Activated CD4-positive, alpha-beta memory T cell treated with anti-CD3 and anti-CD28 coated beads for 36 hours (primary cell): ENCODE measurements at places on chromosomes 7 and 10.
A peak's percentile ranks its signal among the peaks of the same experiment; 100 is the strongest.

GRCh38 chr10:29648983-29649268 is 14.2 kb upstream of the SVIL start:
- DNase-seq: no peak

GRCh38 chr7:26162431-26162830 is 10.4 kb downstream of the NFE2L3 start:
- DNase-seq: no peak

DNA sequence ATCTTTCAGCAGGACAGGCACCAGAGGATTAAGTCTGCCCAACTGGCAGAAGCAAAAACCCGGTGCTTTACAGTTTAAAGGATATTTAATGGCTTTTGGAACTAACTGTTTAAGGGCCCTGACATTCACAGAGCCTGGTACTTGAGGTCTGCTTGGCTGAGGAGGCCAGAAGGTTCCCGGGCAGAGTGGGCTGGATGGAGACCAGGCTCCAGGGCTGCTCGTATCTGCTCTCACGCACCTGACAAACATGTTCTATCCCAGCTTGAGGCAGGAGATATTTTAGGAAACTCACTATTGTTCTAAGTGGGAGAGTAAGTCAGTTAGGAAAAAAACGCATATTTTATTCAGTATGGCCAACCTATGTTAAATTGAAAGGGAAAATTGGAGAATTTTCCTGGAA is 143.5 kb downstream of the ZMYND11 start:
- DNase-seq: no peak

- DNase-seq: no peak
These were observed 4.7 kb upstream of the PLXDC2 start for GRCh38 chr10:19811540-19811939.

- DNase-seq: no peak
These were observed 15.3 kb downstream of the HIP1 start for GRCh38 chr7:75723444-75723843.

- DNase-seq: peak; percentile 72
These were observed 3.2 kb downstream of the MAFK start for GRCh38 chr7:1533547-1534329.

DNA sequence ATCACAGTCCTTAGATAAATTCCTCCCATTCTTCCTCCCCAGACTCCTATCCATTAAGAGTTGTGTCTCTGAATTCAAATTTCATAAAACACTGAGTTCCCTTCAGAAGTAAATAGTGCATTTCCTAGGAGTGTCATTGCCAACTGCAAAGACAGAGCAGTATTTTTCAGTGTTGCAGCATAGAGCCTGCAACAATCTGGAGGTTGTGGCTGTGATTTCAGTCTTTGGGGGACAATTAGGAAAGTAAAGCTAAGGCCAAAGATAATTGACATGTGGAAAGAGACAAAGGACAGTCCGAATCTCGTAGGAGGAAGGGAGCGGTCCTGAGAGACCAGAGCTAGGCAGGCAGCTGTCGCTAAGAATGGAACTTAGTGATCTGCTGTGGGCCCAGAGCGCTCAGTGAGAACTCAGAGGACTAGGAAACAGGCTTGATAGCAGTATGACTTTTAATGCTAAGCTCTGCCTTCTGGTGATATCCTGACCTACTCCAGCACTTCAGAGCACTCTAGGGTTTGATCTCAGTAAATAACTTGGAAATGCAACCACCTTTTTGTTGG is 46.2 kb downstream of the PRPF18 start:
- DNase-seq: no peak

GRCh38 chr10:75450644-75451640 is 19.5 kb downstream of the LRMDA start:
- no peak for DNase-seq

GRCh38 chr7:108027239-108027638 is 24.3 kb upstream of the LAMB1 start:
- DNase-seq: no peak

GRCh38 chr7:113010377-113010776 is 76.2 kb downstream of the GPR85 start:
- DNase-seq: no peak

GRCh38 chr7:121796936-121797656 is 75.9 kb upstream of the PTPRZ1 start:
- DNase-seq: no peak

DNA sequence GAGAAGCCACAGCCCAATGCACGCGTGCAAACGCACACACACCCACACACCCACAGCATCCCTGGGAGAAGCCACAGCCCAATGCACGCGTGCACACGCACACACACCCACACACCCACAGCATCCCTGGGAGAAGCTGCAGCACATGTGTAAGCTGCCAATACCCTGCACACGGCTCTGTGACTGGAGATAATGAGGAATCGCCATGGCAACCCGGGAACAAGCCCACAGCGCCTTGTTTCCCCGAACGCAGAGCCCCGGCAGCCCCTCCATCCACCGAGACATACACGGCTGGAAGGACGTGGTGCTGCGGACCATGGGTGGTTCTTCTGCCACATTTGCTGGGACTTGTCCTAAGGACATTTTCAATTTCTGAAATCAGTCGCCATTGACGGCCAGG is 221.3 kb downstream of the PTPRN2 start:
- no peak for DNase-seq

DNA sequence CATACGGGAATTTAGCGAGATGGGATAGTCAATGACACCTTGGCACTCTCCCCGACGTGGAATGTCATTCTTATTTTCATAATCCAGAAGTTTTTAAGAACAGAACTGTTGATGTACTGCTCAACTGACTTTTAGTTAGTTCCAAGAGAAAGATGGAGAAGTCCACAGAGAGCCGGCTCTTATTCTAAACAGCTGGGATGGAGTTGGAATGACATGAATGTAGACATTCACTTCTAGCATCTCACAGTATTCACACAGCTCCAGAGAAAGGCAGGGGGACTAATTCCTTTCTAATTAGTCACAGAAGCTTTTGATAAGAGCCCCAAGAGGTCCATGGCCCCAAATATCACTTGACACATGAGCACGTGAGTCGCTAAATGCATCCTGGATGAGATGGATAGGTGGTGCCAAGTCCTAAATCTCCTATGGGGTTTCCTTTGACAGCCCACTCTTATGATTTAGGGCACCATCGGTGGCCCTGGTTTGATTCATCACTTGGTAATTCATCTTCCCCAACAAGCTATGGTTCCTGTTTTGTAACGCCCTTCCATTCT is 420.3 kb upstream of the AUTS2 start:
- DNase-seq: no peak

GRCh38 chr7:152145853-152146466 is 120.5 kb downstream of the GALNT11 start:
- DNase-seq: peak; percentile 45

DNA sequence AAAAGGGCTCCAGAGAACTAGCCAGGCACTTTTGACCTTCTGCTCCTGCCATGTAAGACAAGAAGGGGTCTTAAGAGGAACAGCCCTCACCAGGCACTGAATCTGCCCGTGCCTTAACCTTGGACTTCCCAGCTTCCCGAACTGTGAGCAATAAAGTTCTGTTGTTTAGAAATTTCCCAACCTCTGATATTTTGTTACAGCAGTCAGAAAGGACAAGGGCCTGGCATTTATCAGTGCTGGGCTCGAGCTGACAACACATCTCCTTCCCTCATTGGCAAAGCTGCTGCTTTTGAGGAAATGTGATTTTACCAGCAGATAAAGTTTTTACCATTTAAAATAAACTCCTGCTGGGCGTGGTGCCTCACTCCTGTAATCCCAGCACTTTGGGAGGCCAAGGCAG is 103.5 kb downstream of the GPR26 start:
- no peak for DNase-seq

DNA sequence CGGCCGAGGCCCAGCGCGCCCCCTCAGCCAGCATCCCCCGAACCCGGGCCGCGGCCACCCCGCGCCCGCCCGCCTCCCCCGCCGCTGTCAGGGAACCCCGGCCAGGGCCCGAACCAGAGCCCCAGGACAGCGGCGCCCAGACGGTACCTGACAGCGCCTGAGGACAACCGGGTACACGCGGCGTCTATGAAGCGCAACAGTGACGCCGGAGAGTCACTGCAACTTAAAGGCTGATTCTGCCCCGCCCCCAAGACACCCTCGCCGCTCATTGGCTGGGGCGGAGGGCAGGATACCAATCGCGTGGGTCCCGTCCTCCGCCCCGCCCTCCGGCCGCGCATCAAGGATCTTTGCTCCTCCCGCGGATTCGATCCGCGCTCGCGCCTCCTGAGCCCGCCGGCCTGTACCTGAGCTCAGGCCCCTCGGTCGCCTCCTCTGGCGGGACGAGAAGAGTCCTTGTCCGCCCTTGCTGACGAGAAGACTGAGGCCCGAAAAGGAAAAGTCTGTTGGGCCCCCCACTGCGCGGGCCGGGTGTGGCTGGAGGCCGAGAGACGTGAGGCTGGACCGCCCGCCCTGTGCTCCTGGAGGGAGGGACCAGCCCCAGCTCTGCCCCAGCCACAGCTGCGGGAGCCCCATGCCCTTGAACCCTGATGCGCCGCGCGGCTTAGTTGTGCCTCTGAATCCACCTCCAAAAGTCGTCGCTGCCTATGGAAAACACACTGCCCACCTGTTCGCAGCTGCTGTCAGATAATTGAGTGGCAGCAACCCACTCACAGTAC is at the start of gene OAT:
Gene OAT, minus strand, starts transcription at position 198 of the 776 bp plus-strand sequence. CDS start 6,752 bp downstream, outside the sequence.
- peak; percentile 97 for DNase-seq

DNA sequence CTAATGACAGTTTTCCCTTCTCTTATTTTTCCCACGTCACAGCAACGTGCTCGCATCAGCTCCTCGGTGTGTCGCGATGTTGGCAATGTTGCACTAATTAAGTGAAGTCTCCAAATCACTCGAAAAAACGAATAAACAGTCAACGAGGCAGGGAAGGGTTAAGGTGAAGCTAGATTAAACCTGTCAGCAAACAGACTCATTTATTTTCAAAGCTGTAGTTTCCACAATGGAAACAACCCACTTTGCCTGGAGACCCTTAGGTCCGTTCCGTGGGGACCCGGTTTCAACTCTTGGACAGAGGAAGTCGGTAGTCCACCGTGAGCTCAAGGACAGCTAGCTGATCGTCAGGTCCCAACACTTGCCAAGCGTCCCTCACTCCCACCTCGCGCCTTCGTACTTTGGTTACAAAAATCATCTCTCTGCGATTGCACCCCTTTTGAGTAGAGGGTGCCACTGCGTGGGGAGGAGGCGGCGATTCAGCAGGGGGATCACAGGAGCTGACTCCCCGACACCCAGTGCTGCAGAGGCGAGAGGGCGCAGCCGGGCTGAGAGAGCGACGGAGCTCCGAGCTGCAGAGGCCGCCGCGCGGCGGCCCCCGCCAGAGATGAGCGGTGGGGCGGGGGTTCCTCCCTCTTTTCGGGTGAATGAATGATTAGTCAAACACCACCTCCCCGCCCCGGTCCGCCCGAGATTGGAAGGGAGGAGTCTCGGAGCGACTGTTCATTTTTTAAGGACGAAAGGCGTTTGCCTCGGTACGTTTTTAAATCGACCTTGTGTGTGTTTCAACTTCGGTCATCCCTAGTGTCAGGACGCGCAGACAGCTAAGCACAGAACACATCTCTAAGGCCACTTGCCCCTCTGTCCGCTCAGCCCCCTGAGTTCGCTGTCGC is 1.3 kb upstream of the BMPER start:
- DNase-seq: peak; percentile 51

DNA sequence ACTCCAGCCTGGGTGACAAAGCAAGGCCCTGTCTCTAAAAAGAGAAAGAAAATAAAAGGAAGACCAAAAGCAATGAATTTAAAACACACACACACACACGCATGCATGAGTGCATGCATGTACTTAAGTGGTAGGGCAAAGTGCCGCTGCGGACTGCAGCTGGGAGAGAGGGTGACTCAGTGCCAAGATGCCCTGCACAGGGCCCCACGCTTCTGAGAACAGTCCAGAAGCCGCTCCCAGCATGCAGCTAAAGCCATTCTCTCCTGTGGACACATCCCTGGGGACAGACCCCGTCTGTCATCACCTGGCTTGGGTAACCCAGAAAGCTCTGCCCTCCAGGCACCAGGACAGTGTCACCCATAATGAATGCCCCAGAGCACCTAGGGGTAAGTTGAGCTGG is 61.0 kb upstream of the MYL10 start:
- DNase-seq: no peak

GRCh38 chr10:124601431-124602120 is 140.0 kb downstream of the LHPP start:
- DNase-seq: no peak

DNA sequence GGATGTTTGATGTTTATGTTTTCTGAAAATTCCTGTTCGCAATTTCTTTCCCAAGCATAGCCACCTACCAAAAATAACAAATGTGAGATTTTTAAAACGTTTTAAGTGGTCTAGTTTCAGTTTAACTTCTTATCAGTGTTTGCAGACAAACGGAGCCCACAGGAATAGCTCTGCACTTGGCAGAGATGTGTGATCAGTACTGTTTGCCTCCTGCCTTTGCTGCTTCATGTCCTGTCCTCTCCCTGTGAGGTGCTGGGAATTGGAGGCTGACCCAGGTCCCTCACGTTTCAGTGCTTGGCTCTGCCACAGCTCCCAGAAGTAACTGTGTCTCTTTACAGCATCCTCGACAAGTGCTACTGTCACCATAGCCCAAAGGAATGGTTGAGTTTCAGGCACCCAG is 1.2 kb downstream of the UCN3 start:
- no peak for DNase-seq
